Melanocyte of skin (primary cell): ENCODE measurements at places on chromosomes 2 and 18. TPM values are rescaled to one million over a fixed set of nuclear protein-coding genes. Genes with fewer than 3 reads are reported as not detected.

Gene TNFAIP6
- total RNA-seq, result 6.6 and 12.7 TPM in 2 replicates

Gene VWA3B
- total RNA-seq, result not detected in 2 replicates

Gene HOXD1
- total RNA-seq, result not detected in 2 replicates

Gene XIRP2
- not detected in 2 replicates for total RNA-seq

Gene C2orf66
- total RNA-seq, result under 0.01 and 0.15 TPM in 2 replicates

Gene POTEF
- not detected in 2 replicates for total RNA-seq

Gene ZNF397
- total RNA-seq, result 5.7 and 9.9 TPM in 2 replicates

Gene DES
- under 0.01 TPM in 1 of 2 replicates, not detected in the other for total RNA-seq

Gene SKOR2
- total RNA-seq, result not detected in 2 replicates

Gene CELF4
- total RNA-seq, result not detected in 2 replicates

Gene SP110
- total RNA-seq, result 112 TPM in 2 replicates

Gene LRP1B
- not detected in 2 replicates for total RNA-seq

Gene LRRC30
- not detected in 2 replicates for total RNA-seq

Gene MYO3B
- total RNA-seq, result 0.34 and 0.36 TPM in 2 replicates

Gene UGT1A4
- total RNA-seq, result not detected in 2 replicates

Gene RAPH1
- 13.0 and 17.1 TPM in 2 replicates for total RNA-seq

Gene SPP2
- not detected in 2 replicates for total RNA-seq
